Left kidney (tissue), 8 donors: ENCODE measurements at places on chromosomes 12 and 14. TPM values are rescaled to one million over a fixed set of nuclear protein-coding genes. Genes with fewer than 3 reads are reported as not detected.

DNA sequence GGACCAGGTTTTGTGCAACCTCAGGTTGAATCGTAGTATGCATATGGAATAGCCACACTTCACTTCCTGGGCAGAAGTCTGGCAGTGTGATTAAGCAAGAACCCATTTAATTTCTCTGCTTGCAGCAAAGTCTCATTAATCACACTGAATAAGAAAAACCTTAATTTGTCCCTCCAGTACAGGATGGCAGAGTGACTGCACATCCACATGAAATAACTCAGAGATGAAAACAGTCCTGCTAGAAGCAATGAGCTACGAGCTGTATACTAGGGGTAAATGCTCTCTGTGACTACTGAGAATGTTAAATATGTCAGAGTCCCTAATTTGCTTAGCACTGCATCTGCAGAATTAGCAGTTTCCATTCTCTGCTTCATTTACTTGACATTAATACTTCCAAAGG is 88.9 kb downstream of the ACSS3 start:
- no peak for DNase-seq

DNA sequence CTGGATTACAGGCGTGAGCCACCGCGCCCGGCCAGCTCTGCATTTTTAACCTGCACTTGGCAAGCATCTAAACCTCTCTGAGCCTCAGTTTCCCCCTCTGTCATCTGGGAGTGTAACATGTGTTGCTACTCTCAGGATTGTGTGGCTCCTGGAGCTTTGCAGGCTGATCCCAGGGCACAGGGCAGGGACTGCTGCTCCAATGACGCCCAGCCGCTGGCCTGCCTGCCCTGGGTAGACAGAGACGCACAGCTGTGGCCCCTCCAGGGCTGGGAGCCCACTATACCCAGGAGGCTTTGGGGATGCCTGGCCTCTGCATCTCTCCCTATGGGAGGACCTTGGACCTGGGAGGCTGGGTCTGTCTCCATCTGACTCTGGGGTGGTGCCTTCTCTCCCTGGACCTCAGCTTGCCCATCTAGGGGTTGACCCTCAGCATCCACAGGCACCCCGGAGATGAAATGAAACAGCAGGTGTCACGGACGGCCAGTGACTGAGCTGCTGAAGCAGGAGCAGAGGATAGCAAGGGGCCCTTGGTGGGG is 13.7 kb downstream of the ARL6IP4 start:
- DNase-seq, result no peak

DNA sequence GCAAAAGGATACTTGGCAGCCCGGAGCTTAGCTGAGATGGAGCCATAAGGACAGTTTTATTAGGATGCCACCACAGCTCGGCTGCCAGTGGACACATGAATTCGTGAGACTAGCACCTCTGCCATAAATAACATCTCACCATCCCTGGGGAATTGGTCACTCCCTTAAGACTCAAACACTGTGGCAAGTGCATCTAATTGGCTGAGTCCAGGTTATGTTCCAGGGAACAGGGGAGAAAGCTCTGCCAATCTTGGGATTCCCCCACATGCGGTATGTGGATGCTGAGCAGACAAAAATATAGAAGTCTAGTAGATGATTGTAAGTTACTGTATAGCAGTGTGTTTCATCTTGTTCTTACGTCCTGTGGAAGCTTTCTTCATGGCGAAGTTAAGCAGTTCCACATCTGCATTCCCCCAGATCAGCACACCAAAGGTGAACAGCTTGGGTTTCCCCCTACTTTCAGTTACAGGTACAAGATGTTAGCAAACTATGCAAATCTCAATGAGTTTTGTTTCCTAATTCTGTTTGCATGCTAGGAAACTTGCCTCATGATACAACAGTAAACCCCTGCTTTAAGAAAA is 131.1 kb downstream of the ETV6 start:
- no peak for DNase-seq

- no peak for DNase-seq
Observed at GRCh38 chr12:74066476-74066875, 471.2 kb upstream of the ATXN7L3B start.

DNA sequence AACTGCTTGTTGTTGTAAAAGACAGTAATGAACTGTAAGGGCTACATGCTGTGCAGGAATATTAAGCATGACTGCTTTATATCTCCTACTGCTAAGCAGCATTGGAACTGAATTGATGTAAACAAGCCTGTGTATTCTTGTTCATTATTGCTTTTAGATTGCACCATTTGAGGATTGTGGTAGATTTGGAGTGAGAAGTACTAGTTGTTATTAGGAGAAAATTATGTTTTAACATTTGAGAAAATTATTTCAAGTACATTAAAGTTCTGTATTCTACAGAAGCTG is 212.7 kb downstream of the ERC1 start:
- DNase-seq, result no peak

DNA sequence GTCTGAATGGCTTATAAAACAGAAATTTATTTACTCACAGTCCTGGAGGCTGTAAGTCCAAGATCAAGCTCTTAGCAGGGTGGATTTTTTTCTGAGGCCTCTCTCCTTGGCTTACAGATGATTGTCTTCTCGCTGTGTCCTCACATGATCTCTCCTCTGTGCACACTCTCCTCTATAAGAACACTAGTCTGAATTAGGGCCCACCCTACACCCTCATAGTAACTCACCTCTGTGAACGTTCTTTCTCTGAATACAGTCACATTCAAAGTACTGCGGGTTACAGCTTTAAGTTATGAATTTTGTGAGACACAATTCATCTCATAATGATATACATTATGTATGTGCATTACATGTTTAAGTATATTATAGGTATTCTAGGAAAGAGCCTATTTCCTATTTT is 135.7 kb upstream of the ATXN7L3B start:
- DNase-seq, result no peak

DNA sequence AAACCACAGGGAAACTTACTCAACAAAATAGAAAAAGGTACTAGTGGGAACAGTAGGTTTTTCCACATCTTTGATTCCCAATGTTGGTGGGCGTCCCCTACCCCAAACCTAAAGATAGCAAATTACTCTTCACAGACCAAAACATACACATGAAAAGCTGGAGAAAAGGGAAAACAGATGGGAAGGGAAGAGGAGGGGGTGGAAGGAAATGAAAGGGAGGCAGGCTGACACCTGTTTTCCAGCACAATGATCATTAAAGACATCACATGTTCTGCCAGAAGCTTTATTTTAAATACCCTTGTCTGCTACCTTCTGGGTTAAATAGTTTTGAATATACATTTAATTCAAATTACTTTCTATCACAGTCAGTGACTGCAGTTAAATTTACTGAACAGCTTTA is 1617.9 kb upstream of the SEL1L start:
- no peak for DNase-seq

GRCh38 chr12:57462251-57462911 is 2.8 kb downstream of the GLI1 start:
- peak; percentile 91 for DNase-seq

DNA sequence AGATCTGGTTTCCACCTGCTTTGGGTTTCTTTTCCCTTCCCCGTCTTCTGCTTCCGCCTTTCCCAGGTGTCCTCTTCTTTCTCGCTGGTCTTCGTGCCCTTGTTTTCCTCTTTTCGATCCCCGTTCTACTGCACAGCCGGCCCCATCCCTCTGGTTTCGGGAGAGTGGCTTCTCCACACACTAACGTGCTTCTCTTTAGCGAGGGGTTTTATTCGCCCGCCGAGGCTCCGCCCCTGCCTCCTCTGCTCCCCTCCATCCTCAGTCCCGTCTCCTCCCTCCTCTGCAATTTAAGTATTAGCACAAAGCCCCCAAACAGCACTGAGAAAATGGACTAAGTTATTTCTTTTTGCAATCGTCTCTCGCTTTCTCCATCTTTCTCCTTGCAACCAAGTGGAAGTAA is at the start of gene SLC7A8:
SLC7A8 (minus strand) TSS at position 182 of the 400 bp plus-strand sequence. CDS start 746 bp downstream, outside the sequence.
- peak; percentile 60 for DNase-seq

- no peak for DNase-seq
Observed at GRCh38 chr14:38547961-38548490, 292.1 kb upstream of the CLEC14A start.

DNA sequence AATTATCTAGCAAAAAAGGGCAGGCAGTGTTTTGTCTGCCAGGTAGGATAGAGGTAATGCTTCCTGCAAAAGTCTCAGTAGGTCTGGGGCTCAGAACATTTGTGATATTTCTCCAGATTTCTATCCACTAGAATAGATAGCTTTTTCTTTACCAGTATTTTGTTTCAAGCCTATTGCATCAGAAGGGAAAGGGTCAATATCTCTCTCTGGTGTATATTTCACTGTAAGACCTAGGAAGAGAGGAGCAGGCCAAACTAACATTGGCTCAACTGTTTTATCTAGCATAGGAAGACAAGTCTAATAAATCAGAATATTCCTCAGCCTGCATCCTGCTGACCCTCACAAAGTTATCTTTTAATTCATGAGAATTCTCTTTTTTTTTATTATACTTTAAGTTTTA is 106.7 kb upstream of the DAAM1 start:
- DNase-seq, result no peak

DNA sequence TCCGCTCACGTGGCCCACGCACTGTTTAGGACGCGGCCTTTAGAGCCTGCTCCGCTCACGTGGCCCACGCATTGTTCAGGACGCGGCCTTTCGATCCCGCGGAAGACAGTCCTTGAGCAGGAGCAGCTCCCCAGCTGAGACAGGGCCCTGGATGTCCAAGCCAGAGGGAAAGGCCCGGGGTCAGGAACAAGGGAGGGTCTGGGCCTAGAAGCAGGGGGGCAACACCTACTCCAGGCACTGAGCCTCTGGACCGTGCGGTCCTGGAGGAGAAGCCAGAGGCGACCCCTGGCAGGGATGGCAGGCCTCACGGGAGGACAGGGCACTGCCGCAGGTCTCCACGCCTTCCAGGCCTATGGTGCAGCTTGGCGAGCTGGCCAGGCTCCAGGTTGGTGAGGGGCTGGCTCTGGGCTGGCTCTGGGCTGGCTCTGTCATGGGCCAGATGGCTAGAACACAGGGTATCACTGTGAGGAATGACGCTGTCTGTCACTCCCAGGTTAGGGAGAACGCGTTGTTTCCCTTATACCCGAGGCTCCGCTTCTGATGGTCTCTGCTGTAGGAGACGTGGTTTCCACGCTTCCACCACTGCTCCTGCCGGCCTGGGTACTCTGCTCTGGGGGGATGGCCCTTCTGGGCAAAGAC is 341.7 kb downstream of the TMEM121 start:
- DNase-seq, result no peak

DNA sequence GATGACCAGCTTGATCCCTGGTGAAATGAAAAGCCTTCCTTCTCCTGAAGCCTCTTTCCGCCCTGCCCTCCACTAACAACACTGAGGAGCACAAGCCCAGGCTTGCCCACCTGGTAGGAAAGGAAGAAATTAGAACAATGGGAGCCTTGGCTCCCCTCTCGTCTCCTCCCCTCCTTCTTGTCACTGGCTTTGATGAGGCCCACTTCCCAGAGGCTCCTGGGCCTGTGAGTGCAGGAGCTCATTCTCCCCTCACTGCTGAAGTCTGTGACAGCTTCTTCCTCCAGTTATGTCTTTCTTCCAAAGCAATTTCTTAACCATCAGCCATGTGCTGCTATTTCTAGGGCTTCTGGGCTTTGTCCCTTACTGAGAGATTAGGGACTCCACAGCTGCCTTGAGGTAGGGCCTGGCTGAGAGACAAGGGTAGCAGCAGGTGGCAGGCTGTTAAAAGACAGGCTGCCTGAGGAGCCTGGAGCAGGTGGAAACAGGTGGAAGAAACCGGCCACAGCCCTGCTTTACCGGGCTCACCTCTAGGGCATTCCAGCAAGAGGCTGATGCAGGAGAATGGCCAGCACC is 53.6 kb upstream of the SRSF5 start:
- no peak for DNase-seq

GRCh38 chr14:92660571-92660970 is 87.9 kb downstream of the LGMN start:
- no peak for DNase-seq

CD69 gene
- 1.3 TPM for polyA plus RNA-seq

TEX22 gene
- 1.4 TPM for polyA plus RNA-seq

GLT1D1 gene
- polyA plus RNA-seq, result 2.1 TPM

ST8SIA1 gene
- 8.5 TPM for polyA plus RNA-seq
